ENCODE measurements at places on chromosomes 7 and 10. TPM values are rescaled to one million over a fixed set of nuclear protein-coding genes. Genes with fewer than 3 reads are reported as not detected.

- no peak overlapping the region for H3K4me3 ChIP-seq
- no peak for DNase-seq
- H3K36me3 ChIP-seq: no peaks in the 10 kb centered on the region
- H3K27me3 ChIP-seq: no peaks in the 10 kb centered on the region
- no peaks in the 10 kb centered on the region for H3K4me1 ChIP-seq
Measured at GRCh38 chr10:126334272-126334671, 54.0 kb downstream of the ADAM12 start.

DNA sequence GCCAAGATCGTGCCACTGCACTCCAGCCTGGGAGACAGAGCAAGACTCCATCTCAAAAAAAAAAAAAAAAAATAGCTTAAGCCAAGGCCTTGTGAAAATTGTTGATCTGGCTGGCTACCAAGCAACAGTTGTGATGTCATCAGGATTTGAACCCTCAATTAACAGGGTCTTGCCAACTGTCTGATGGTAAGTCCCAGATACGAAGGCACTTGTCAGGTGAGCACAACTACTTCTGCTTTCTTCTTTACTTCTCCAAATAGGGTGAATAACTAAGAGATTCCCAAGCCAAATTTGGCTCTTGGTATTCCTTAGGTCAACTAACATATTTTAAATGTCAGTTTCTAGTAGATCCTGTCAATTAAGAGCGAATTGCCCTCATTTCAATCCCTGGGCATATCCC is 47.4 kb downstream of the ANKRD61 start:
- no peaks in the 10 kb centered on the region for H3K4me1 ChIP-seq
- no peaks in the 10 kb centered on the region for H3K27me3 ChIP-seq
- no peak overlapping the region for H3K4me3 ChIP-seq
- DNase-seq: no peak

- no peaks in the 10 kb centered on the region for H3K36me3 ChIP-seq
- no peak for DNase-seq
- no peak overlapping the region for H3K4me3 ChIP-seq
- H3K4me1 ChIP-seq: peaks cover 14% of the 10 kb centered on the region
- H3K27me3 ChIP-seq: no peaks in the 10 kb centered on the region
Measured at GRCh38 chr10:88209837-88210561, 346.6 kb downstream of the PTEN start.

DNA sequence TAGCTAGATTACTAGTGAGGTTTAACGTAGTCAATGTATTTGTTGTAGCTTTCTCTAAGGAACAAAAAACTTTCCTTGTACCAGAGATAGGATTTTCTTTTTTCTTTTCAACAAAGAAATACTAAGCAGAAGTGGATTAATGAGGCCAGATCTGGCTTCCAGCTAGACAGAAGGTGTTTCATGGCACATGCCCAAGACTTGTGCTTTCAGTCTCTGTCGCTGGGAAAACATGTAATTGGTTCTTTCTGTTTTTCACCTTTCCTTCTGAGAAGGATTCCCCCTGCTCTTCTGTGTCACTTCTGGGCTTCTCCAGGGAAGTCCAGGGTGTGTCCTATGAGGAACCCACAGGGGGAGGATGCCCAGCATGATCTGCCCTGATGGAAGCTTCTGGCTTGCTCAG is 492.2 kb downstream of the CCSER2 start:
- H3K27me3 ChIP-seq: no peaks in the 10 kb centered on the region
- H3K27ac ChIP-seq: no peak overlapping the region
- DNase-seq: no peak
- no peak overlapping the region for H3K4me3 ChIP-seq

GRCh38 chr10:95188593-95188992 is 5.4 kb upstream of the ACSM6 start:
- no peaks in the 10 kb centered on the region for H3K4me1 ChIP-seq
- H3K4me3 ChIP-seq: no peak overlapping the region
- H3K27ac ChIP-seq: peak overlapping the region; percentile 33
- no peak for DNase-seq
- H3K36me3 ChIP-seq: no peaks in the 10 kb centered on the region

GRCh38 chr7:94401428-94401814 is 6.7 kb downstream of the COL1A2 start:
- H3K27me3 ChIP-seq: no peaks in the 10 kb centered on the region
- H3K4me3 ChIP-seq: no peak overlapping the region
- H3K4me1 ChIP-seq: no peaks in the 10 kb centered on the region
- H3K36me3 ChIP-seq: peaks cover 11% of the 10 kb centered on the region
- no peak overlapping the region for H3K27ac ChIP-seq

- DNase-seq: no peak
- no peak overlapping the region for H3K27ac ChIP-seq
- H3K27me3 ChIP-seq: no peaks in the 10 kb centered on the region
Measured at GRCh38 chr10:87829986-87830729, 12.1 kb upstream of the ATAD1 start.

DNA sequence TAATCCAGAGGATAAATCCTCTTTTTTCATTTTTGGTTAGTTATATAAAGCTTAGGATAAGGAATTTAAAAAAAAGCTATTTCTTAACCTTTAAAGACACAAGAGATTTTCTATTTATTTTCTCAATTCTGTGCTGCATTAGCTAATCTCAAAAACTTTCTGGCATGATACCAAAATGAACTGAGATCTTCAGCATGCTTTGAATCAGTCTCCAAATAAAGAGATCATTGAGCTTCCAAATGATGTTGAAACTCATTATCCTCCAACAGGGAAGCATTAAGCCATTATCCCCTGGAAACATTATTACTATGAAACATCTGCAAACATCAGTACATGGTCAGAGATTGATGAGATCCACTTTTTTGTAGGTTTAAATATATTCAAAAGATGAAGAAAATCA is 350.3 kb upstream of the TEX47 start:
- DNase-seq: no peak
- H3K4me3 ChIP-seq: no peak overlapping the region
- H3K4me1 ChIP-seq: no peaks in the 10 kb centered on the region
- H3K27ac ChIP-seq: no peak overlapping the region
- no peaks in the 10 kb centered on the region for H3K36me3 ChIP-seq
- H3K27me3 ChIP-seq: no peaks in the 10 kb centered on the region

DNA sequence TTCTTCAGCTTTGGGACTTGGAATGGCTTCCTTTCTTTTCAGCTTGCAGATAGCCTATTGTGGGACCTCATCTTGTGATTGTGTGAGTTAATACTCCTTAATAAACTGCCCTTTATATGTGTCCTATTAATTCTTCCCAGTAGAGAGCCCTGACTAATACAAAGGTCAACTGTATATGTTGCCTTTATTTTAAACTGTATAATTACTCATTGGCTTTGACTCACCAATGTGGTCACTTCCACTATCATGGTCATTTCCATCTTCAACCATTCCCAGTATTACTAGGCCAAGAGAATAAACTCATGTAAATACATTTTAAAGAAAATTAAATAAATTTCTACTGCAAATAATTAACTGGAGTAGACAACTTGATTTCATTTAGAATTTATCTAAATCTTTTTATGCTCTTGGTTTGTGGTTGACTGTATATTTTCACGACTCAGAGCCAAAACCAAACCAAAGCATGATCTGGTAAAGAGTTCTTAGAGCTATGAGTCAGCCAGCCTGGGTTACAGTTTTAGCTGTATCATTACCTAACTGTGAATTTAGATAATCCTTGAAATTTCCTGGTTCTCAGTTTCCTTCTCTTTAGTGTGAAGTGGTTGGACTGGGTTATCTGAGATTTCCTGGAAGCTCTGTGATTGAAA is 188.4 kb downstream of the PPP1R3A start:
- H3K36me3 ChIP-seq: no peaks in the 10 kb centered on the region
- H3K27me3 ChIP-seq: no peaks in the 10 kb centered on the region
- no peak overlapping the region for H3K4me3 ChIP-seq
- DNase-seq: no peak
- no peak overlapping the region for H3K27ac ChIP-seq

DNA sequence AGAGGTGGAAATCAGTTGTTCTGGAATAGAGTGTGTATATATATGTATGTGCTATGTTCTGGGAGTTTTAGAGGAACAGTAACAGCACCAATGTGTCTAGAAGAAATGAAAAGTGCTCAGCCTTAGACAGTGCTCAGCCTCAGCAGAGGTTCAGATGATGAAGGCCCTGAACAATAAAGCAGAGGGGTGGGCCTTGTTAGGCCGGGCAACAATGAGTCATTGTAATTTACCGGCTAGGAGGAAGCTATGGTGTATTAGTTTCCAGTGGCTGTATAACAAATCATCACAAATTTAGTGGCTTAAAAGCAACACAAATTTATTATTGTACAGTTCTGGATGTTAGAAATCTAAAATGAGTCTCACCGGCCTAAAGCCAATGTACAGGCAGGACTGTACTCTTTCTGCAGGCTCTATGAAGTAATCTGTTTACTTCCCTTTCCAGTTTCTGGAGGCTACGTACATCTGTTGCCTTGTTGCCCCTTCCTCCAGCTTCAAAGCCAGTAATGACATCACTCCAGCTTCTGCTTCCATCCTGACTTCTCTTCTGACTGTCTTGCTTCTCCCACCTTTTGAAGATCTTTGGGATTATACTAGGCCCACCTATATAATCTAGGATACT is 84.6 kb downstream of the CH25H start:
- no peaks in the 10 kb centered on the region for H3K36me3 ChIP-seq
- no peaks in the 10 kb centered on the region for H3K27me3 ChIP-seq
- H3K4me1 ChIP-seq: no peaks in the 10 kb centered on the region
- H3K4me3 ChIP-seq: no peak overlapping the region
- no peak overlapping the region for H3K27ac ChIP-seq
- no peak for DNase-seq

GRCh38 chr7:42456756-42457276 is 219.8 kb upstream of the GLI3 start:
- no peaks in the 10 kb centered on the region for H3K27me3 ChIP-seq
- H3K27ac ChIP-seq: no peak overlapping the region
- no peak overlapping the region for H3K4me3 ChIP-seq
- no peak for DNase-seq

- H3K36me3 ChIP-seq: no peaks in the 10 kb centered on the region
- no peaks in the 10 kb centered on the region for H3K4me1 ChIP-seq
- no peak for DNase-seq
- no peak overlapping the region for H3K4me3 ChIP-seq
- H3K27me3 ChIP-seq: no peaks in the 10 kb centered on the region
Measured at GRCh38 chr7:68748934-68749900, 849.1 kb upstream of the AUTS2 start.

GRCh38 chr7:32045228-32045627 is 25.0 kb downstream of the PDE1C start:
- H3K27me3 ChIP-seq: no peaks in the 10 kb centered on the region
- no peak overlapping the region for H3K4me3 ChIP-seq
- no peaks in the 10 kb centered on the region for H3K4me1 ChIP-seq
- H3K36me3 ChIP-seq: no peaks in the 10 kb centered on the region
- no peak overlapping the region for H3K27ac ChIP-seq

- no peak overlapping the region for H3K27ac ChIP-seq
- no peak overlapping the region for H3K4me3 ChIP-seq
- DNase-seq: no peak
- no peaks in the 10 kb centered on the region for H3K27me3 ChIP-seq
Measured at GRCh38 chr10:98419469-98420261, 4.7 kb upstream of the PYROXD2 start.

- H3K27me3 ChIP-seq: no peaks in the 10 kb centered on the region
- H3K27ac ChIP-seq: no peak overlapping the region
- DNase-seq: no peak
- H3K36me3 ChIP-seq: no peaks in the 10 kb centered on the region
Measured at GRCh38 chr7:131182446-131183058, 145.1 kb upstream of the MKLN1 start.

- no peak overlapping the region for H3K4me3 ChIP-seq
- DNase-seq: no peak
- H3K4me1 ChIP-seq: no peaks in the 10 kb centered on the region
- H3K36me3 ChIP-seq: no peaks in the 10 kb centered on the region
- no peak overlapping the region for H3K27ac ChIP-seq
Measured at GRCh38 chr10:29184205-29185000, 104.5 kb upstream of the LYZL1 start.

DNA sequence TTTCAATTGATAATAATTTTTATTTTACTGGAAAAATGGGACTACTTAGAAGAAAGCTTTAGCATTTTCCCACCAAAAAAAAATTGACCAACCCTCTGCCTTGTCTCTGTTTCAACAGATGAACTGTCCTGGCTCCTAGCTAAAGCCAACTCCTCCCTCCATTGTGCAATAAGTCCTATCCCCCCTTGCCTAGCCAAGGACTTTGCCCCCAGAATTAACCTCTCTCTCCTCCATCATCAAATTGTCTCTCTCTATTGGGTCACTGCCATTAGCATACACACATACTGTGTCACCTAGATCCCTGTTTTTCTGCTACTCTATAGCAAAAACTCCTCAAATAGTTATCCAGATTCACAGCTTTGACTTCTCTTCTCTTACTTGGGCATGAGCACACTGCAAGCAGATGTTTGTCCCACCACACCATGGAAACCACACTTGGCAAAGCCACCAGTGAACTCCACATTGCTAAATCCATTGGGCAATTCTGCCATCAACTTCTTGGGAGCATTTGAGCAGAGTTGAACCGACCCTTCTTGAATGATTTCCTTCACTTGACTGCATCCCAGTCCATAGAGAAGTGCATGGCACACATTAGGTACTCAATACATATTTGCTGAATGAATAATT is 91.4 kb upstream of the NEBL start:
- no peak overlapping the region for H3K4me3 ChIP-seq
- no peak overlapping the region for H3K27ac ChIP-seq
- DNase-seq: no peak
- H3K4me1 ChIP-seq: no peaks in the 10 kb centered on the region
- no peaks in the 10 kb centered on the region for H3K36me3 ChIP-seq

- H3K36me3 ChIP-seq: no peaks in the 10 kb centered on the region
- no peak for DNase-seq
- H3K4me3 ChIP-seq: no peak overlapping the region
- no peaks in the 10 kb centered on the region for H3K4me1 ChIP-seq
Measured at GRCh38 chr7:131893631-131894340, 337.4 kb upstream of the PODXL start.

DNA sequence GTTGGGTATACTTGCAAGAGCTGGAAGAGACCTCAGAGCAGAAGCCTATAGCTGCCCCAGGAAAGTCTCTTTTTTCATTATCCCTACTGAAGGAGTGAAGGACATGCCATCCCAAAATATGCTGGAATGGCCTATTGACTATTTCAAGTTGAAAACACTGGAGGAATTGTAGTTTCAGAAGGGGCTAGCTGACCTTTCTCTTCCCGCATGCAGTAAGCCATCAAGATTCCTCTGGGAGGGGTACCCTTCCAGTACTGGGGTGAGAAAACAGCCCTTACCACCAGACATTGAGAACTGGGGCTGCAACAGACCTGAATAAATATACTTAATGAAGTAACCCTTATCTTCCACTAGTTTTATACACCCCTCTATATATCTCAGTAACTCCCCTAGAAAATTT is 41.7 kb downstream of the CHCHD3 start:
- no peak for DNase-seq
- H3K4me3 ChIP-seq: no peak overlapping the region
- no peaks in the 10 kb centered on the region for H3K27me3 ChIP-seq
- H3K36me3 ChIP-seq: no peaks in the 10 kb centered on the region

AKR1C4 gene
- total RNA-seq: not detected

PLPP4 gene
- 0.54 TPM for total RNA-seq

MYH16 gene
- not detected for total RNA-seq

HOXA7 gene
- total RNA-seq: 0.94 TPM

LYZL2 gene
- total RNA-seq: not detected
